ENCODE measurements at places on chromosomes 12 and 14.

- DNase-seq: no peak
Observed at GRCh38 chr12:12810553-12811021, 2.6 kb upstream of the DDX47 start.

DNA sequence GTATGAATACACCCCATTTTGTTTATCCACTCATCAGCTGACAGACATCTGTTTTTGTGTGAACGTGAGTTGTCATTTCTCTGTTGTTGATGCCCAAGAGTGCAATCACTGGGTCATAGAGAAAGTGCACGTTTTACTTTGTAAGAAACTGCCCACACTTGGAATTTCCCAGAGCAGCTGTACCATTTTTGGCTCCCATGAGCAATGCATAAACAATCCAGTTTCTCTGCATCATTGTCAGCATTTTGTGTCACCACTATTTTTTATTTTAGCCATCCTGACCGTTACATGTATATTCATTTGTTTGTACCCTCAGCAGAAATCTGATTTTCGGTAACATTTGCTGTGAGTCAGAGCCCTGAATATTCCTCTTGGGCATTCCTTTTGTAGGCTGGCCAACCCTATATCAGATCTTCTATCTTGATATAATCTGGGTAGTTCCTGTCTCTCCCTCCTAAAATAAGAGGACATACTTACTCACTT, 62.7 kb downstream of the RBM19 start:
- no peak for DNase-seq

- no peak for DNase-seq
Observed at GRCh38 chr14:102965282-102965681, 42.8 kb downstream of the AMN start.

DNA sequence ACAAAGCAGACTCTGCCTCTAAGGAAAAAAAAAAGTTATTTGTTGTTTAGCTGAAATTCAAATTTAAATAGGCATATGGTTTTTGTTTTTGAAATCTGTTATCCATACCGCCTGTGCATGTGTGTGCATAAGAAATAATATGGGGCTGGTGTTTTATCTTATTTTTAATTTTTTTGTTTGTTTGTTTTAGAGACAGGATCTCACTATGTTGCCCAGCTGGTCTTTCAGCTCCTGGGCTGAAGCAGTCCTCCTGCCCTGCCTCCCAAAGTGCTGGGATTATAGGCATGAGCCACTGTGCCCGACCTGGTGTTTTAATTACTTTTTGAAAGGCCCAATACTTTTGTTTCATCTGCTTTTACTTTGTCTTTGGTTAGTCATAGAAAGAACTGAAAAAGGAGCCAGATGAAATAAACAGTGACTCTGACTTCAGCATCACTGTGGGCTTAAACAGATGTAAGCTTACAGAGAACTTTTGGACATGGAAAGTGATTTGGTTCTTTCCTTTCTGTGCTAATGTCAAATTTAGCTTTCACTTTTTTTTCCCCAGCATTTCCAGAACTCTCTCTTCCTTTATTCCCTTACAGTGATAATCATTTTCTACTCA, 37.2 kb downstream of the SUPT16H start:
- DNase-seq: no peak

- no peak for DNase-seq
Observed at GRCh38 chr12:5201554-5202218, 158.0 kb downstream of the KCNA5 start.

GRCh38 chr12:467591-467990, 7.9 kb downstream of the B4GALNT3 start:
- DNase-seq: no peak

DNA sequence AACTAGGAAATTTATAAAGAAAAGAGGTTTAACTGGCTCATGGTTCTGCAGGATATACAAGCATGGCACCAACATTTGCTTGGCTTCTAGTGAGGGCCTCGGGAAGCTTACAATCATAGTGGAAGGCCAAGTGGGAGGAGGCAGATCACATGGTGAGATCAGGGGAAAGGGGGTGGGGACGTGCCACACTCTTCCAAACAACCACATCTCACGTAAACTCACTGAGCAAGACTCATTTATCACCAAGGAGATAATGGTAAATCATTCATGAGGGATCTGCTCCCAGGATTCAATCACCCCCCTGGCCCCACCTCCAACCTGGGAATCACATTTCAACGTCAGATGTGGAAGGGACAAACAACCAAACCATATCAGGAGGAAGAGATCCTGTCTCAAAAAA, 35.8 kb downstream of the NUMB start:
- no peak for DNase-seq

- no peak for DNase-seq
Observed at GRCh38 chr14:68306265-68306933, 486.5 kb downstream of the ZFP36L1 start.

DNA sequence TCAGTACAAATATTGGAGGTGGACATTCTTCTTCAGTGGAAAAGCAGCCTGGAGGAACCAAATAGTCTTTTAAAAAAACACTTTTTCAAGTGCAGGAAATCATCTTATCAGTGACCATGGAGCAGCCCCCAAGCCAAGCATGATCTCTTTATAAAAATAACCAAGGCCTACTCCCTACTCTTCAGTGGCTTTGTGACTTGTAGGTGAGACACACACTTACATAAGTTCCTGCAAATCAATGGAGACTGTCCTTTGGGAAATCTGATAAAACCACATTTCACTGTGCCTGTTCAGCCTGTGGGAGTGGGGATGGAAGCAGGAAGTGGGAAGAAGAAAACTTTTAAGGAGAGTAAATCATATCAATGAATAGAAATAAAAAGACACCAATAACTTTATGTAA, 56.3 kb downstream of the MBIP start:
- DNase-seq: no peak

DNA sequence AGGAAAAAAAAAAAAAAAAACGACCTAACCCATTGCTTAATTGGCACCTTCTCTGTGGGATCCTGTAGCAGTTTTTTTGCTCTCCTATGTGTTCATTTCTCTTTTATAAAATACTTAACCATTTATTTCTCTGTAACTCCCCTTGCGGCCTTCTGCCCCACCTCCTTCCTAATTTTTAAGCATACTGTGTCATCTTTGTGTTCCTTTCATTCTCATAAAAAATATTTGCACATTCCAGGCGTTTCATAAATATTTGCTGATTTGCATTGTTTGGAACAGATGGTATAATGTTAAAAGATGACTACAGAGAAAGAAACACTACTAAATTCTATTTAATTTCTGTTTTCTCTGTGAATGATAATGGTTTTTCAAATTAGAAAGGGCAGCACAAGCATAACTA, 77.9 kb downstream of the NPAS3 start:
- no peak for DNase-seq

DNA sequence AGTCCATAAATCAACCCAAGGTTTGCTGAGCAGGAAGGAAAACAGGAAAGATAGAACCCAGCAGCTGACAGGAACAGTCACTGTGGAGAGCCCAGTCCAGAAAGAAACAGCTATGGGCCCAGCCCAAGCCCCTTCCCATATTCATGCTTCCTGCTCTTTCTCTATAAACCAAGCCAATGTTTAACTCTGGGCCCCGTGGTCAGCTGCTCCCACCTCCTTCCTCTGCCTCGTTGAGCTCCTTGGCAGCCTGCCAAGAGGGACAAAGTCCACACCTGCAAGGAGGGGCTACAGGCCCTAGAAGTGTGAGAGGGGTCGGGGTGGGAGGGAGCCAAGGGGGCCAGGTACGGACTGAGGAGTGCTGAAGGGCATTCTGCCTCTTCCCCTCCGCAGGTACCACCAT, 10.0 kb downstream of the SLC6A13 start:
- no peak for DNase-seq

GRCh38 chr12:50241178-50241577, 42.1 kb downstream of the LIMA1 start:
- DNase-seq: no peak

DNA sequence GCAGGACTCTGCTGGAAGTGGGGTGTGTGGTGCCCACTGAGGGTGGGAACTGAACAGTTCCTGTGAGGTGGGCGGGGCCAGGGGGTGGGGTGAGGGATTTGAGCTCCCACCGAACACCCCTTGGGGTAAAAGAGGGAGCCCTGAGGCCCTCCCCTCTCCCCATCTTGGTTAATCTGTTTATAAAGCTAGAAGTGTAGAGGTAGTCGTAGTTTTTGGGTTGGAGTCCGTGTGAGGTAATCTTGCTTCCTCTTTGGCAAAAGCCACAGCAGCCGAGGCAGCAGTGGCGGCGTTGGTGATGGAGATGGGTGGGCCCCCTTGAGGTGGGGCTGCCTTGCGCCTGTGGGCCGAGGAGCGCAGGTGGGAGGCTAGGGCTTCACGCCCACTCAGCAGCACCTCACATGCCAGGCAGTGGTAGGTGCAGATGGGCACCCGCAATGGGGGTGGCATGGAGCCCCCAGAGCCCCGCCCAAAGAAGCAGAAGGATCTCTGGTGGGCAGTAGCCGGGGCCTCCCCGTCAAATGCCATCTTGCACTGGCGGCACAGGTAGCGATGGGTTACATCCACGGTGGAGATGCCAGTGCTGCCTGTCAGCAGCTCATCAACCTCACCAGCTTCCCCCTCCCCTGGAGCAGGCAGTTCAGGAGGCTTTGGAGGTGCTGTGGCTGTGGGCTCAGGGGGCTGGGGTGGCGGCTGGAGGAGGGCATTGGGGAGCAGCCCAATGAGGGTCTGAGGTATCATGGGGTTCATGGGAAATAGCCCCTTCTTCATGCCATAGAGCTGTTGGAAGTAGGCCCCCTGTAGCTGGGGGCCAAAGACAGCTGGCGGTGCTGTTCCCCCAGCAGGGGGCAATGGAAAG, 29.6 kb downstream of the ZFHX2 start:
- no peak for DNase-seq

DNA sequence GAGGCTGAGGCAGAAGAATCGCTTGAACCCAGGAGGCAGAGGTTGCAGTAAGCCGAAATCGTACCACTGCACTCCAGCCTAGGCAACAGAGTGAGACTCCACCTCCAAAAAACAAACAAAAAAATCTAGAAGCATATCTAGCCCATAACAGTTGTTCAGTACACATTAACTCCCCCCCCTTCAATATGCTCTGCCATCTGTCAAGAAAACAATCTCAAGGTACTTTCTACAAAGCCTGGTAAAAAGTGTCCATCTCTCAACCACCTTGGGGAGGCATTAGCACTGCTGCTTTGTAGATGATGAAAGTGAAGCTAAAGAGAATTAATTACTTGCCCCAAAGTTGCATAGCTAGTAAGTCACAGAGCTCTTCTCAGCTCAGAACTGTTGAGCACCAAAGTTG, 24.9 kb downstream of the LGALS3 start:
- DNase-seq: no peak

DNA sequence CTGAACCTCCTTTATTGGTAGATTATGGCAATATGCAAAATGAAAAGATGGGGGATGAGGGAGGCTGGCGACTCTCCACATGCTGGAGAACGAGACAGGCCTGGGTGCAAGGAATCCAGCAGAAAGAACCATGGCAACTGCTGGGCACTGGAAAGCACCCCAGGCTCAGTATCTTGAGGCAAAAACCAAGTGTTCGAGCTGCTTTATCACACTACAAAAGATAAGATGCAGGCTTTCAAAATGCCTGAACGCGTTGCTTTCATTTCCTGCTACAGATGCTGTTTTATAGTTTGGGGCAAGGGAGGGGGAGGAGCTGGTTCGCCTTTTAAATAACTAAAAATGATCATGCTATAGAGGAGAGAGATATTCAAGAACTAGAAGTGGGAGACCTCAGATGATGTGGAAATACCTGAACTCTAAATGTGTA, 38.9 kb downstream of the NIN start:
- no peak for DNase-seq

- no peak for DNase-seq
Observed at GRCh38 chr14:23005451-23006187, 4.3 kb downstream of the C14orf93 start.

GRCh38 chr12:40986001-40986400, 202.1 kb upstream of the PDZRN4 start:
- DNase-seq: no peak

GRCh38 chr12:99558109-99558508, 89.4 kb upstream of the GARIN6 start:
- no peak for DNase-seq

GRCh38 chr12:93219947-93220346, 157.8 kb upstream of the NUDT4 start:
- no peak for DNase-seq

- no peak for DNase-seq
Observed at GRCh38 chr12:28172434-28173030, 17.7 kb upstream of the CCDC91 start.

- no peak for DNase-seq
Observed at GRCh38 chr14:50030036-50030435, 86.3 kb downstream of the VCPKMT start.

GRCh38 chr12:53225635-53226424, 6.2 kb downstream of the RARG start:
- no peak for DNase-seq

DNA sequence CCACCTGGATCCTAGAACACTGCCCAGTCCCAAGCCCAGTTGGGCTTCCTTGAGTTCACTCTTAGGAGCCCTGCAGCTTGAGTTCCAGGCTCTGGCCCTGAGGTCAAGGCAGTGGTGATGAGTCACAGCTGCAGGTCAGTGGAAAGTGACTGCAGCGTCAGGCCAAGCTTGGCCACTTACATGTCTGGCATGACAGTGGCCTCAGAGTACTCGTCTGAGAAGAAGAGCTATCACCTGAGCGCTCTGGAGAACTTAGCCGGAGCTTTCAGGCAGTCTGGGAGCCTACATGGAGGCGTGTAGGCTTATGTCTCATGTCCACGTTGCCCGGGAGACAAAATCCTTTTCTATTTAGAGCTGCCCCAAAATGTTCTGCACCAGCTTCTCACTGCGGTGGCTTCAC, 75.6 kb downstream of the ARL6IP4 start:
- DNase-seq: no peak

DNA sequence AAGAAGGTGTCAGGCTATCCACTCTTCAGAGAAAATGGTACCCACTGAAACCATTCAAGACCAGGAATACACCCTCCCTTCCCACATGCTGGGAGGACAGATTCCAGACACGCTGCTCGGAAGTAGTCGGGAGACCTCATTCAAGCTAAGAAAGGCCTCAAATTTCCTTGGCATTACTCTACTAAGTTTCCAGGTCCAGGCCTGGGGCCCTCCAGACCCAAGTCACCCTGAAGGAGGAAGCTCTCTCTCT, 27.1 kb upstream of the RPLP0 start:
- no peak for DNase-seq

Data from effector memory CD8-positive, alpha-beta T cell (primary cell).